Activated B cell treated with CpG ODN at 0.5 μM for 24 hours (primary cell): ENCODE measurements at places on chromosomes 12 and 14. TPM values are rescaled to one million over a fixed set of nuclear protein-coding genes. Genes with fewer than 3 reads are reported as not detected.
A peak's percentile ranks its signal among the peaks of the same experiment; 100 is the strongest.

ACSM4 gene
- not detected in 2 replicates for total RNA-seq

DNA sequence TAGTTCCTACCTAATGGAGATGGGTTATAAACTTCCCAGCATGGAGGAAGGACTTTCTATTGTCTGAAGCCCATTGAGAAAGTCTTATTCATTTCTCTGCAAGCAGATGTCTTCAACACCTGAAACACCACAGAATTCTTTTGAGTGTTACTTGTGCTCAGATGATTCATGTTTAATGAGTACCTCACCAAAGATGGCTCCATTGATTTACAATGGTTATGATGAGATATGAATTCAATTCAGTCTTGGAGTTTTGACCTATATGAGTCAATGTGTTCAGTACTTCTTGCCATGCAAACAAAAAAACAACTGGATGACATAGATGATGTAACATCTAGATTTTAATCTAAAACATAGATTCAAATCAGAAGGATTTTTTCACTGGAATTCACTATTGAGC lies 15.4 kb upstream of the PAWR start:
- DNase-seq: no peak
- H3K27ac ChIP-seq: no peak overlapping the region
- no peak overlapping the region for H3K4me3 ChIP-seq
- H3K36me3 ChIP-seq: no peaks in the 10 kb centered on the region
- no peaks in the 10 kb centered on the region for H3K27me3 ChIP-seq
- H3K4me1 ChIP-seq: no peaks in the 10 kb centered on the region

TPPP2 gene
- total RNA-seq: not detected in 2 replicates

GRCh38 chr14:68874746-68875155 lies 81.9 kb upstream of the ZFP36L1 start:
- DNase-seq: no peak
- no peaks in the 10 kb centered on the region for H3K27me3 ChIP-seq
- H3K4me3 ChIP-seq: no peak overlapping the region
- H3K36me3 ChIP-seq: no peaks in the 10 kb centered on the region

OR4K17 gene
- not detected in 2 replicates for total RNA-seq

KRT74 gene
- not detected in 2 replicates for total RNA-seq

GRCh38 chr12:25840678-25841465 lies 117.6 kb upstream of the RASSF8 start:
- DNase-seq: no peak
- H3K27me3 ChIP-seq: no peaks in the 10 kb centered on the region
- H3K4me3 ChIP-seq: no peak overlapping the region

PLXNC1 gene
- total RNA-seq: 27.0 and 30.9 TPM in 2 replicates

DENND5B gene
- total RNA-seq: 56.9 and 64.1 TPM in 2 replicates

GRCh38 chr12:94834036-94834625 lies 169.4 kb downstream of the NDUFA12 start:
- peaks cover 49% of the 10 kb centered on the region for H3K4me1 ChIP-seq
- no peak overlapping the region for H3K27ac ChIP-seq
- H3K27me3 ChIP-seq: no peaks in the 10 kb centered on the region
- DNase-seq: no peak

DNA sequence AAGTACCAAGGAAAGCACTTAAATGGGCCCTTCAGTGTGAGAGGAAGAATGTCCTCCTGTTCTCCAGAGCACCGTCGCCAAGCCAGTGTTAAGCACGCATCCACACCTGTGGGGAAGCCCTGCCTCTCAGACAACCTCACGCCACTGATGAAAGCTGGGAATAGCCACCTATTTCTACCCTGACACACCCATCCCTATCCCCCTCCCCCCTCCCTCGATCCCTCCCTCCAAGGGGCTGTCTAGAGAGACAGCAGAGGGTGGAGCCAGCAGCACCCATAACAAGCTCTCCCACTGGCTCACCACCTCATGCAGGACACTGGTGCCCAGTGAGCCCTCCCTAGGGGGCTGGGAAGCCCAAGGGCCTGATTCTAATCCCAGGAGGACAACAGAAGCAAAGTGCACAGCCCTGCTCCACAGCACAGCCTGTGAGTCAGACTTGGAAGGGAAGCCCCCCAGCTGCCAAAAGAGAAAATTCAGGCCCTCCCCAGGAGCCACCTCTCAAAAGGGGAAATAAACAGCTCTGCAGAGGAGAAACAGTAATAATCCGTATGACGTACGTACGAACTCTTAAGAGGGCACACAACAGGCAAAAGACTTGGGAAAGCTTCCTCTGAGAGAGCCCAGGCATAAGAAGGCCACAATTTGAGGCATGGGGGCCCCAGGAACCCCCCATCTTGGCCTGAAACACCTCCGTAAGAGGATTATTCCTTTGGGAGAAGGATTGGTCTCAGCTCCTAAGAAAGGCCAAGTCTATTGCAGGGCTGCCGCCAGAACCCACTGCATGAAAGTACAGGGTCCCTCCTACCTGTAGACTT lies 7.8 kb downstream of the PITPNM2 start:
- H3K4me1 ChIP-seq: peaks cover 56% of the 10 kb centered on the region
- H3K4me3 ChIP-seq: peak overlapping the region; percentile 53
- peak; percentile 33 for DNase-seq
- H3K27me3 ChIP-seq: no peaks in the 10 kb centered on the region
- peak overlapping the region; percentile 62 for H3K27ac ChIP-seq
- H3K36me3 ChIP-seq: no peaks in the 10 kb centered on the region

KRT72 gene
- not detected in 2 replicates for total RNA-seq

DNA sequence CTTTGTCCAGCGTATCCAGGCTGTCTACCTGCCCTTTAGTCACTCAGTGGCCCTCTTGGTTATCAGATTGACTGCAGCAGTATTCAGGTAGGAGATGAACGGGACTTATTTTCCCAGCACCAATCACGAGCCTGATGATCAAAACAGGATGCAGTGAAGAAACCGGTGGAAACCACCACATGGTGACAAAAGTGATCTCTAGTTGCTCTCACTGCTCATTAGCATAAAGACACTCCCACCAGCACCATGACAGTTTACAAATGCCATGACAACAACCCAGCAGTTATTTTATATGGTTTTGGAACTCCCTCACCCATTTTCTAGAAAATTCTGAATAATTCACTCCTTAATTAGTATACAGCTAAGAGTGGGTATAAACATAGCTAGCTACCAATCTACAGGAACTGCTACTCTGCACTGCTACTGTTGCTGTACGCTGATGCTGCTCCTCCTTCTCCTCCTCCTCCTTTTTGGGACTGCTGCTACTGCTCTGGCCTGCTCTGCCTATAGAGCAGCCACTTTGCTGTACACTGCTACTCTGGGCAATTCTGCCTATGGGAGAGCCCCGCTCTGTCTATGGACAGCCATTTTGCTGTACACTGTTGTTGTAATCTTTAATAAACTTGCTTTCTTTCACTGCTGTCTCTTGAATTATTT lies 142.5 kb upstream of the SSTR1 start:
- no peak overlapping the region for H3K27ac ChIP-seq
- H3K36me3 ChIP-seq: no peaks in the 10 kb centered on the region
- no peaks in the 10 kb centered on the region for H3K4me1 ChIP-seq
- no peak for DNase-seq
- H3K4me3 ChIP-seq: no peak overlapping the region
- H3K27me3 ChIP-seq: no peaks in the 10 kb centered on the region

DNA sequence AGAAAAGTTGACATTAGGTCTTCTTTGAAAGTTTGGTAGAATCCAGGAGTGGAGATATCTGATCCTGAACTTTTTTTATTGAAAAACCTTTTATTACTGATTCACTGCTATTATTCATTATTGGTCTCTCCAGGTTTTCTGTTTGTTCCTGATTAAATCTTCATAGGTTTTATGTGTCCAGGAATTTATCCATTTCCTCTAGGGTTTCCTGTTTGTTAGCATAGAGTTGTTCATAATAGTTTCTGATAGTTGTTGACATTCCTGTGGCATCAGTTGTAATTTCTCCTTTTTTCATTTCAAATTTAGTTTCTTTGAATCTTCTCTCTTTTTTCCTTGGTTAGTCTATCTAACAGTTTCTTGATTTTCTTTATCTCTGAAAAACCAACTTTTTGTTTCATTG lies 370.3 kb downstream of the SLC6A15 start:
- H3K27ac ChIP-seq: no peak overlapping the region
- no peaks in the 10 kb centered on the region for H3K27me3 ChIP-seq
- H3K36me3 ChIP-seq: no peaks in the 10 kb centered on the region
- no peaks in the 10 kb centered on the region for H3K4me1 ChIP-seq
- no peak overlapping the region for H3K4me3 ChIP-seq

GRCh38 chr12:114686426-114686772 lies 2.4 kb upstream of the TBX3 start:
- H3K4me3 ChIP-seq: no peak overlapping the region
- H3K36me3 ChIP-seq: no peaks in the 10 kb centered on the region
- DNase-seq: no peak
